GM03348 (cell line): ENCODE measurements at places on chromosomes 7 and 10.

DNA sequence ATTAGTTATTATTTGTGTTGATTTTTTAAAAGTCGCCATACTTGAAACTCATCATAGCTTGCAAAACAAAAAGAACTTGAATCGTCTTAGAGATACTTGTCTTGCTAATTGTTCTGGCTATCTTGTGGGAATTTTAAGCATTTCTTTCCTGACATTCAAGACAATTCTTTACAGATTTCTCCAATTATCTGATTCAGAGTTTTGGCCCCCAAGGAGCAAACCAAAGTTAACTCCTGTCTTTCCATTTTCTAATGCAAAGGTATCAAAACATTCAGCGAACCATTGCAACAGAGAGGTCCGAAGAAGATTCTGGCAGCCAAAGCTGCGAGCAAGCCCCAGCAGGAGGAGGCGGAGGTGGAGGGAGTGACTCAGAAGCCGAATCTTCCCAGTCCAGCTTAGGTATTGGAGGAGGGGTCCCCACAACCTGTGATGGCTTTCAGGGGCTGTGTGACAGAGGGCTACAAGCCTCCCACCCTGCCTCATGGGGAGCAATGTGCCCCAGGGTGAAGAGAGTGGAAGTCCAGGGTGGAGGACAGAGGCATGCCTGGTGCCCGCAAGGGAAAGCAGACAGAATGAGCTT, 119.4 kb upstream of the STK17A start:
- peak; percentile 37 for DNase-seq

DNA sequence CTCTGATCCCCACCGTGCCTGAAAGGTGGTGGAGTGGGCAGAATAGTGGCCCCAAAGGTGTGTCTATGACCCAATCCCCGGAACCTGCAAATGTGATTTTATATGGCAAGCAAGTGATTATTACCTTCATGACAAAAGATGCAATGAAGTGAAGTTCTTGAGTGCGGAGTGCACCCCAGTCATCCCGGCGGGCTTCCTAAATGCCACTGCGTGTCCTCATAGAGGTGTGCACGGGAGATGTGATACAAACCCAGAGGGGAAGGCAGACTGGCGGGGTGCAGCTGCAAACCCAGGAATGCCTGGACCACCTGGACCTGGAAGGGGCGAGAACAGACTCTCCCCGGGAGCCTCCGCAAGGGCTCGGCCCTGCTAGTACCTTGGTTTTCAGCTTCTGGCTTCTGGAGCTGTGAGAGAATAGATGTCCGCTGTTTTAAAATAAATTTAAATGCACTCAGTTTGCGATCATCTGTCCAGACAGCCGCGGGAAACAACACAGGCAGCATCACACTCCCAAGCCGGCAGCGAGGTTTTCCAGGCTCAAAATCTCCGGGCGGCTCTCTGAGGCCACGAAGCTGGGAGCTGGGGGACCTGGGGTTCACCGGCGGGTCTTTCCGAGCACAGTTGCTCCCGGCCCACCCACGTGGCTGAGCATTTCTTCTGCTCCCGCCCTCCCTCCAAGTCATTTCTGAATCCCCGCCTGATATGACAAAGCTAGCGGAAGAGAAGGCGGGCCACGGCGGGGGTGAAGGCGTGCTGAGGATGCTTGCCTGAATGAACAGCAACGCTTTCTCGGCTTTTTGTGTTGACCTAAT, 50.4 kb upstream of the EBF3 start:
- no peak for DNase-seq

- peak; percentile 80 for DNase-seq
These were observed 27.6 kb downstream of the BMPER start for GRCh38 chr7:33932832-33933468.

DNA sequence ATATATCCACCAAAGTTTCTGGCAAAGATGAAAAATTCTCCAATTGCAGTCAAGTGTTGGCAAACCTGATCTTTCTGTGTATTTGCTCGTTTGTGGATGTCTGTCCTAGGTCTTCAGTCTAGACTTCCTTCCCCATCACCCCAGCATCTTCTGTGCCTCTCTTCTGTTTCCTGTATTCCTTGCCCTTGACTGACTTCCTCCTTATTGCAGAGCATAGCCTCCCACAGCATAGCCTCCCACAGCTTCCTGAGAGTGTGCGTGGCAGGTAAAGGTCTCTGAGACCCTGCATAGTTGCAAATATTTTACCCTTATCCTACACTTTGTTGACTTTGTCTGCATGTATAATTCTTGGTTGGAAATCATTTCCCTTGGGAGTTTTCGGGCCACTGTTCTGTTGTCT, 18.4 kb downstream of the SLC18A2 start:
- no peak for DNase-seq

GRCh38 chr7:51351661-51352060, 35.1 kb upstream of the COBL start:
- peak; percentile 57 for DNase-seq

- DNase-seq = peak; percentile 36
These were observed 566.4 kb downstream of the GFRA1 start for GRCh38 chr10:115706488-115707076.

DNA sequence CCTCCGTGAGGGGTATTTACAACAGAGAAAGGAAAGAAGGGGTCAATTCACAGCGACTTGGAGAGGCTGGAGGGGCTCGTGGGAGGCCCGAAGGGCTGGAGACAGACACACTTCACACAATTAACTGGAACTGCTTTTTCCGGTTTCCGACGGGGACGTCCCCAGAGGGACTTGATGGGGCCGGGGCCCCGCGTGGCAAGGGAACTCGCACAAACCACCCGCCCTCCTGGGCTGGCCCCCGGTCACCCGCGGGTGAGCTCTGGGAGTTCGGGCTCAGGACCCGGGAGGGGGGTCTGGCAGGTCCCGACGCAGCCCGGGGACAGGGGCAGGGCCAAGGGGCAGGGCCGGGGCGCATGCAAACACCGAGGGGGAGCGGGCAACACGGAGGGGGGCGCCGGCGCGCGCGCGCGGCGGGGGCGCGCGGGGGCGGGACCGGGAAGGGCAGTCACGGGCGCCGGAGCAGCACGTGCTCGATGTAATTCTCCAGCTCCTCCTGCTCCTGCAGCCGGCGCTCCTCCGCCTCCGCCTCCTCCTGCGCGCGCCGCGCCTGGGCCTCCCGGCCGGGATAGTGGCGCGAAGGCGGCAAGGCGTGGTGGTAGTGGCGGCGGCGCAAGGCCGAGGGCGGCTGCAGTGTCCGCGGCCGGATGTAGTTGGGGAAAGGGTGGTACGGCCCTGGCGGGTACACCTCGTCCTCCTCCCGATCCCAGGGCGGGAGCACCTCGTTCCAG, 2.7 kb downstream of the VGF start:
- peak; percentile 67 for DNase-seq

GRCh38 chr10:113283189-113283588, 269.7 kb upstream of the HABP2 start:
- DNase-seq = no peak

- DNase-seq = no peak
These were observed 301.5 kb downstream of the PRKG1 start for GRCh38 chr10:51375790-51376189.

GRCh38 chr10:635088-635861, 54.2 kb downstream of the DIP2C start:
- DNase-seq = no peak

DNA sequence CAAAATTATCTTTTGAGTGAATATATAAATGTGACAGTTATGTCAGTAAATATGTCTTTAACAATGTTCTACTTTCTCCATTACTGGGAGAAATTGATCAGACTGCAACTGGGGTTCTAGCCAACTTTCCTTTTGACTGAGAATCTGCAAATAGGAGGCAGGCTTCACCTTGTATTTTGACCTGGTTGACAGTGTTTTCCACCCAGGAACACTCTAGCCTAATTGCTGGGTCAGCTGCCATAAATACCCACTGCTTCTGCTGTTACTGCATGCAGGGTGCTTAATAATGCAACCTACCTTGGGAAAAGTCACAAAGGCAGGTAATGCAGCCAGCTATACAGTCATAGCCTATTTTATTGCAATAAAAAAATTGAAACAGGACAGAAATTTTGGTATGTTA, 319.0 kb downstream of the DGKB start:
- DNase-seq = no peak

- peak; percentile 68 for DNase-seq
These were observed 32.5 kb upstream of the EPC1 start for GRCh38 chr10:32379318-32379949.

GRCh38 chr7:75793676-75794075, 19.9 kb downstream of the CCL24 start:
- DNase-seq = no peak

DNA sequence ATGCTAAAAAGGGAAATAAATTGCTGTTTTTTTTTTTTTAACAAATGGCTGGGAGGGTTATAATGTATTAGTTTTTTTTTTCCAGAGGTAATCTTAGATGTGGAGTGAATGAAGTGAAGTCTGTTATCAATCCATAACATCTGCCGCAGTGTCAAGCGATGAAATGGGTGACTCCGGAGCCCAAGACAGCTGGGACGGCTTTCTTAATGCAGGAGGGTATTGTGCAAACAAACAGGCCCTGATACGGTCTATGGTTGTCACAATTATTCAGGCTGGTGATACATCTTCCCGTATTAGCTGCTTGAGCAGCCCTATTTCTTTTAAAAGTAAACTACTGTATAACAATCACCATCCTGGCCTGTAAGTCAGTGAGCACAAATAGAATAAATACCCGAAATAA, 1231.2 kb downstream of the GATA3 start:
- no peak for DNase-seq

DNA sequence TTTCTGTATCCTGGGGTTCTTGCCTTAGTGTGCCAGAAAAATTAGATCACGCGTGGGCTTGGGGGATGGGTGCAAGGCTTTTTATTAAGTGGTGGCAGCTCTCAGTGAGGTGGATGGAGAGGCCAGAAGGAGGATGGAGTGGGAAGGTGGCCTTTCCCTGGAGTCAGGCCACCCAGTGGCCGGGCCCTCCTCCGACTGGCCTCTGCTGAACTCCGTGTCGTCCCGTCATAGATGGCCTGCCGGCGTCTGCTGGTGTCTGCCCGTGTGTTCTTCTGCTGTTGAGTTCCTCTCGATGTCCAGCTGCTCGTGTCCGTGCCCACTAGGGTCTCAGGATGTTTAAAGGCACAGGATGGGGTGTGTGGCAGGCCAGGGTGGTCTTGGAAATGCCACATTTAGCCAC, 4.0 kb upstream of the ZNF746 start:
- no peak for DNase-seq

DNA sequence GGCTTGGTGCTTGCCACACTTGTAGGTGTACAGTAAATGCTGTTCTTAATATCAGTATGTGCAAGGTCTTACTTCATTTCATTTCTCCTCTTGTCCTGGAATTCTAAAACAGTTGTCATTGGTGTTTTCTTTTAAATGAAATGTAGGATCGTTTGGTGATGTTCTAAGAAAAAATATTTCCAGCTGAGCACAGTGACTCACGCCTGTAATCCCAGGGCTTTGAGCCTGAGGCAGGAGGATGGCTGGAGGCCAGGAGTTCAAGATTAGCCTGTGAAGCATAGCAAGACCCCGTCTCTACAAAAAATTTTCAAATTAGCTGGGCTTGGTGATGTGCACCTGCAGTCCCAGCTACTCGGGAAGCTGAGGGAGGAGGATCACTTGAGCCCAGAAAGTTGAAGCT, 32.6 kb upstream of the ELN start:
- peak; percentile 50 for DNase-seq

DNA sequence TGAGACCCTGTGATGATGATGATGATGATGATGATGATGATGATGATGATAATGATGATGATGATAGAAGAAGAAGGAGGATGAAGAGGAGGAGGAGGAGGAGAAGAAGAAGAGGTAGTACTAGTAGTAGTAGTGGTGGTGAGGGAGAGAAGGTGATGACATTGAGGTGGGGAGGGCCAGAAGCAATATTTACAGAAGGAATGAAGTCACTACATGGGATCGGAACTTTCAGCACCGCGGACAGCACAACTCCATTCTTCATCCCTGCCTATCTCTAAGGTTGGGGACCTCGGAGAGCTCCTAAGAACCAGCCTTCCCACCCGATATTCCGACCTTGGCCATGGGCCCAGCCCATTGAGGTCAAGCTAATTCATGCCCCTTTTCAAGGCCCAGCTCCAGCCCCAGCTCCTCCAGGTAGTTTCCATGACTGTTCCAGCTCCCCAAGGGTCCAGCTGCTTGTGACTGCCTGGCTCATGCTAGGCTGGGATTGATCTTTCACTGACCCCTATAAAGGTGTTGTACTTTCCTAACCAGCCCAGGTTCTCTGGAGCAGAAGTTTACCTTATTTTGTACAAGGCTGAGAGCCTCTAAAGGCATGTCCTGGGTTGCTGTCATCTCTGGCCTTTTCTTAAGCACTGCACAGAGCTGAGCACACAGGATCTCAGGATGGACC, 10.3 kb downstream of the CRHR2 start:
- peak; percentile 81 for DNase-seq

DNA sequence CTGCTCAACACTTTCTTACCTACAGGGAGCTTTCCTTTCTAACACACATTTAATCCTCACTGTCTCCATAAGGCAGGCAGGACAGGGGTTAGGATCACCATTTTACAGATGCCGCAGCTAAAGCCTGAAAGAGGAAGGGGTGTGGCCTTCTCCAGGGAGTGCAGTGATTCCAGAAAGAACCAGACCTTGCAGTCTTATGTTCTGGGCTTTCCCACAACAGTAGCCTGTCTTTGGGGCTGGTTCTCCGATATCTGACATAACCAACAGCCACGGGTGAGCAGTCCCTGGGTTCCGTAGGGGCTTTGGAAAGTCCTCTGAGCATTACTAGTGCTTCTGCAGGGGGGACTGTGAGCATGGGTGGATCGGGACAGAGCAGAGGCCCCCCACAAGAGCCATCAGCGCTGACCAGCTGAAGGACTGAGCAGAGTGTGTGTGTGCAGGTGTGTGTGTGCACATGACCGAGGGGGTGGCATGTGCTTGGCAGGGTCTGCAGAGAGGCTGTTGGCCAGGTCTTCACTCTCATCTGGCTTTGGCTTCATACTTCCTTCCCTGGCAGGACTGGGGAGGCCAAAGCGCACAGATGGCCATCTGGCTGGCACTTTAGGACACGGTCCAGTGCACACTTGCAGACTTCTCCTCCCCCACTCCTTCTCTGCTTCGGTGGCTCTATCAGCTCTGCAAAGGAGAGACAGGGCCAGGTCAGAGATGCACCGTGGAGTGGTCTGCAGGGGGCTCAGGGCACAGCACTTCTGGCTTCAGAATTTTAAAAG, 400.3 kb downstream of the RPS24 start:
- no peak for DNase-seq

DNA sequence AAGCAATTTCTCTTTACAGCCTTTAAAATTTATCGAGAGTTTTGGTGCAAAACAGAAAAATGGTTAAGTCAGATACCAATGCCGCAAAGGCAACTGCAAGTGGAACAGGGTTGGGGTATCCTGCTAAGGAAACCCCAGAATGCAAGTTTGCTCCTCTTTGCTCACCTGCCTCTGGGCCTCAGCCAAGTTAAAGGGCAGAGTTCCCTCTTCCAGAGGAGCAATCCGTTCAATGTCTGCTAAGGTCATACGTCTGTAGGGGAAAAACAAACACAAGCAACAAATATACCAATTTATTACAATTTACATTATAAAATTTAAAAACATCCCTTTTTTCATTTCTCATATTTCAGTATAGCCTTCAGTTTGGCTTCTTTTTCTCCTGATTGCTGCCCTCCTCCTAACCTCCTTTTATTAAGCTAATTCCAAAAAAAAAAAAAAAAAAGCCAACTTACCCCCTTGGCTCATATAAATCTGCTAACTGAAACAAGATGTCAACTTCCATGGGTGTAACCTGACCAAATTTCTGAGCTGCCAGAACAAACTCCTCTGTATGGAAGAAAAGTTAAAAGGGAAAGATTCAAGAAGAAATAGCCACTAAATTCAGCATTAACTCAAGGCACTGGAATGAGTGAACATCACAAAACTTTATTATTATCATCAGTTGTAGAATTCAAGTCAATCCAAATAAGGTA, 132.6 kb downstream of the SLC25A13 start:
- DNase-seq = peak; percentile 9

- no peak for DNase-seq
These were observed 18.1 kb downstream of the CEP55 start for GRCh38 chr10:93514521-93514920.
